ENCODE measurements at places on chromosomes 12 and 14.

DNA sequence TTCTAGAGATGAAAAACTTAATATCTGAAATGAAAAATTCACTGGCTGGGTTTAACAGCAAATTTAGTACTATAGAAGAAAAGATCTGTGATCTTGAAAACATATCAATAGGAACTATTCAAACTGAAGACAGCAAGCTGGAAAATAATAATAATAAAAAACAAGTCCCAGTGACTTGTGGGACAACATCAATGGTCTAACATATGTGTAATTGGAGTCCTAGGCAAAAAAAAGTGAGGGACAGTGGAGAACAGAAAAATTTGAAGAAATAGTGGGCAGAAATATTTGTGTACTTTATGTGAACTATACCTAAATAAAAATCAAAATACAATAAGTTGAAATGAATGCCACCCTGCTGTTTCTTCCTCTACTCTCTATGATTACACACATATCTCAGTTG is 2.4 kb upstream of the SERPINA9 start:
- DNase-seq: no peak

GRCh38 chr12:38488866-38489265 is 172.3 kb downstream of the ALG10B start:
- DNase-seq: no peak

- no peak for DNase-seq
Observed at GRCh38 chr12:51171884-51172514, 936 bp downstream of the TFCP2 start.

DNA sequence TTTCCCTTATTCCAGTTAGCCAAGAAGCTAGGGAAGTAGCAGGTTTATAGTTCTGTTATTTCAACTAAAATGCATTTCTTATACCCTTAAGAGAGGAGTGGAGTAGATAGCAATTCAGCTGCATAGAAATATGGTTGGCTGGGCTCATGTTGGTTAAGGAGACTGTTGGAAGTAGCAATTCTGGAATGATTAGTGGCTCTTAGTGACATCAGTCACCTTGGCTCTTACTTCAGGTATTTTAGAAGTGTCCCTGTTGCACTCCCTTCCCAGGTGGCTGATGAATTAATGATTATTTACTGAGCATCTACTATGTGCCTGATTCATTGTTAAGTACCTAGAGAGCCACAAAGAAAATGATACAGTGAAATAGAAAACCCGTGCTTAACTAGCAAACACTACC is 128.1 kb downstream of the MGST1 start:
- DNase-seq: no peak

GRCh38 chr14:65850429-65851135 is 438.1 kb downstream of the FUT8 start:
- no peak for DNase-seq

DNA sequence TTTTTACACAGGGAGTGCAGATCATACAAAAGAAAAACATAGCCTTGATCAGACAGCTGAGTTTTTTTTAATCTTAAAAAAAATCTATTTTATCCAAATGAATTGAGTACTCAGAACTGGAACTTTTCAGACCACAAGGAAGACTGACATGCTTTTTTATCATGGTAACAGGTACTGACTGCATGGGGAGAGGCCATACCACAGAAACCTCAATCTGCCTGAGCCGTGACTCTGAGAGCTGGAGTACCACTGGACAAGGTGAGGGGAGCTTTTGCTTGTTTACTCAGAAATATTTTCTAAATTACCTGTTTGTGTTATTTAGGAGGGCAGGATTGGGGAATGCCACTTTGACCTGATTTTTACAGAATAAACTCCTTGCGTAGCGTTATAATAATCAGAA is 143.9 kb downstream of the ALX1 start:
- no peak for DNase-seq

DNA sequence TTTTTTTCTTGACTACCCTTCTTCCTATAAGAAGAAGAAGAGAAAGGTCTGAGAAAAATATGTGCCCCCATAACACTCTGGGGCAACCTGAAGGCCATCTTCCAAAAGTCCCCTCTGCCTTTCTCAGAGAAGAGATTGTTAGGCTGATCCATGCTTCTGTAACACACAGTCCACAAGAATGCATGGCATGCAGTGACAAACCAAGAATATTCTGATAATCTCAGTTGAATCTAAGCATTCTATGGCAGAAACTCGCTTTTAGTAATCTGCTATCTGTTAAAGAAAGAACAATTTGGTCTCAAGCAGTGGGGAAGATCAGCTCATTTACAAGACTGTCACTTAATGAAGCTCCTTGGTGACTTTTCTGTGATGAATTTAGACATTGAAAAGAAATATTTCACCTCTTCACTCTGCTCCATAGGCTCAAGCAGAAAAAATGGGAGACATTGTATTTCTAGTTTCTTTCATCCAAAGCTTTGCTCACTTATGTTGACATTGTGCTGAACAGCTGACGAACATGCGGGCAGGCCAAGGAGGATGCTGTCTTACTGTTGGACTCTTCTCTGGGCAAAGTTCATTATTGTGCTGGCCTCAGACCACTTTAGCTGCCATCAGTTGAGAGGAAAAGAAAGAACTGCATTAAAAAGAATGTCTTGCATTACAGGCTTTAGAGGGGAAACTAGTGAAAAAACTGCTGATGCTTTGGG is 957.1 kb downstream of the DIO2 start:
- DNase-seq: no peak

DNA sequence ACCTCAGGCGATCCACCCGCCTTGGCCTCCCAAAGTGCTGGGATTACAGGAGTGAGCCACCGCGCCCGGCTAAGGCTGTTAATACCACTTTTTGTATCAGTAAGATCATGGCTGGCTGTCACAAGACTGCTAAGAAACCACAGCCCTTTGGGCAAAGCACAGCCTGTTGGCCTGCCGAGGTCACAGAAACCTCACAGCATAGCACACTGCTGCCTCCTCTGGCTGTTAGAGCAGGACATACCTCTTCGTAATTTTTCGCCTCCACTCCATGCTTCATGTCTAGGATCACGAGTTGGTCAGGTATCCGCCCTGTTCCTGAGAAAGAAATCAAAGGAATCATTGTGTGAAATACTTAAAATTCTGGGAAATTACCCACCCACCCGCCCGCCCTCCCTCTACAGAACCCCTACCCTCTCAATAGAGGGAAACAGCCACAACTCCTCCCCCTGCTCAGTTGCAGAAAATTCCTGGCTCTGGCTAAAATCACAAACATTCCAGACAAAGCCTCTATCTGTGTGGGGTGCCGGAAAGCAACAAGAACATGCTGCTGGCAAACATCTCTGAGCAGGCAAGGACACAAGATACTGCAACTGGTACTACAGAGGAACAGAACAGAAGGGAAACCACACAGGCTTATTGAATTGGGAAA is 20.7 kb upstream of the NEK9 start:
- DNase-seq: peak; percentile 42

DNA sequence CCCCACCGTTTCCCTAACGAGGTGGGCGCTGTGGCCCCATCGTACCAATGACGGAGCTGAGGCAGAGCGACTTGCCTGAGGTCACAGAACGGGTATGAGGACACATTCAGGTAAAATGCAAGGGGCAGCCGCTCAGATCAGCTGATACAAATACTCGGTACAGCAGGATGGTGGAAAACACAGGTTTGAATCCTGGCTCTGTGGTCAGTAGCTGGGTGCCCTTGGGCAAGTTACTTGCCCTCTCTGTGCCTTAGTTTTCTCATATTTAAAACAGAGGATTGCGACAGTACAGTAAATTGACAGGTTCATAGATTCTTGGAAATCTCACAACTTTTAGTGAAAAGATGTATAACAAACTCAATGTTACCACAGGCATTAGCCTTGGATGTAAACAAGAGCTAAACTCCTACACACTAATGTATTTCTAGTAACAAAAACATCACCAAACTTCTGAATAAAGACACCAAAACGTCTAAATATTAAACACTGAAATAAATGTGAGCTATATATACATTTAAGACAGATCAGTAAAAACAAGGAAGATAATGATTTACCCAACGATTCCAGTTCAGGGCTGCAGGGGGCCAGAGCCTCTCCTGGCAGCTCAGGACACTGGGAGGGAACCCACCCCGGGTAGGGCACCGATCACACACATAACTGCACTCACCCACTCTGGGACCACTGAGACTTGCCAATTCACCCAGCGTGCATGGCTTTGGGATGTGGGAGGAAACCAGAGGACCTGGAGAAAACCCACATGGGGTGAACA is 128.4 kb downstream of the RBM19 start:
- DNase-seq: no peak

- peak; percentile 85 for DNase-seq
Observed at GRCh38 chr12:125683748-125684381, 618.6 kb downstream of the AACS start.

- DNase-seq: no peak
Observed at GRCh38 chr12:29672580-29672979, 111.2 kb downstream of the TMTC1 start.

DNA sequence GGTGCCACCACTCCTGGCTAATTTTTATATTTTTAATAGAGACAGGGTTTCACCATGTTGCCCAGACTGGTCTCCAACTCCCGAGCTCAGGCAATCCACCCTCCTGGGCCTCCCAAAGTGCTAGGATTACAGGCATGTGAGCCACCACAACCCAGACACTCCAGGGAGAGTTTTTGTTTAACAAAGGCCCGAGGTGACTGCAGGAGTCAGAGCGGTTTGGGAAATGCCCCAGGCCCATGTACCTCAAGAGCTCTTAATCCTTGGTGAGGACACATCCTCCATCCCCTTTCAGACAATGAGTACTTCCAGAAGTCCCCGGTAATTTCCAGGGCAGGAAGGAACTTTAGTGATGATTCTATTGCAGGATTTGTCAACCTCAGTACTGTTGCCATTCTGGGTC is 176.0 kb downstream of the ESRRB start:
- DNase-seq: no peak

- no peak for DNase-seq
Observed at GRCh38 chr12:75613981-75614380, 102.6 kb upstream of the KRR1 start.

- DNase-seq: peak; percentile 10
Observed at GRCh38 chr14:23354990-23355389, 2.3 kb upstream of the SLC22A17 start.

- DNase-seq: no peak
Observed at GRCh38 chr12:54549774-54550451, 512 bp downstream of the PDE1B start.

DNA sequence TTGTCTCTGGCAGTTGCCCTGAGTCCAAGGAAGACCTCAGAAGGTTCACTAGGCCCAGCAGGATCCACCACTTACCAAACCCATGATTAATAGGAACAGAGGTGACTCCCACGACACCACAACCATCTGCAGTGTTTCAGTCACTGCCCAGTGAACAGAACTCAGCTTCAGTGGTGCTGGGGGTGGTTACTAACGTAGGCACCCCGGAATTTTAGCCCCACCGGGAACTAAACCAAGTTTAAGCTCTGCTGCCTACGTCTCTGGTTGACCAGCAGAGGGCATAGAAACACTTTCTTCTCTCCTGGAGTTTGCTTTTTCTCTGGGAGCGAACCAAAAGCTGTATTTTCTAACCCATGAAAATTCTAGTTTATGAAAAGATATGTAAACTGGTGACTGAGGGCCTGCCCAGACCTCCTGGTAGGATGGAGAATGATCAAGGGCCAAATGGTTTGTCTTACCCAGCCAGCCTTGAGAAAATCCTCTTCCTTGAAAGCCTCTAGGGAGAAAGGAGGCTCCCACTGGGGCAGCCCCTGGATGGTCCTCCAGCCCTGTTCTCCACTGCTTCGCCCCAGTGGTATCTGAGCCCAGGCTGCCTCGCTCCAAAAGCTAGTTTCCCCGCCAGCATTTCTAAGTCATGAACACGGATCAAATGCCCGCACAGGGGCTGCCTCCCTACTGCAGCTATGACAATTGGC is 379.8 kb downstream of the DPF3 start:
- no peak for DNase-seq

- DNase-seq: no peak
Observed at GRCh38 chr14:30906752-30907658, 32.6 kb downstream of the COCH start.

GRCh38 chr12:47268501-47269454 is 189.0 kb upstream of the AMIGO2 start:
- no peak for DNase-seq

DNA sequence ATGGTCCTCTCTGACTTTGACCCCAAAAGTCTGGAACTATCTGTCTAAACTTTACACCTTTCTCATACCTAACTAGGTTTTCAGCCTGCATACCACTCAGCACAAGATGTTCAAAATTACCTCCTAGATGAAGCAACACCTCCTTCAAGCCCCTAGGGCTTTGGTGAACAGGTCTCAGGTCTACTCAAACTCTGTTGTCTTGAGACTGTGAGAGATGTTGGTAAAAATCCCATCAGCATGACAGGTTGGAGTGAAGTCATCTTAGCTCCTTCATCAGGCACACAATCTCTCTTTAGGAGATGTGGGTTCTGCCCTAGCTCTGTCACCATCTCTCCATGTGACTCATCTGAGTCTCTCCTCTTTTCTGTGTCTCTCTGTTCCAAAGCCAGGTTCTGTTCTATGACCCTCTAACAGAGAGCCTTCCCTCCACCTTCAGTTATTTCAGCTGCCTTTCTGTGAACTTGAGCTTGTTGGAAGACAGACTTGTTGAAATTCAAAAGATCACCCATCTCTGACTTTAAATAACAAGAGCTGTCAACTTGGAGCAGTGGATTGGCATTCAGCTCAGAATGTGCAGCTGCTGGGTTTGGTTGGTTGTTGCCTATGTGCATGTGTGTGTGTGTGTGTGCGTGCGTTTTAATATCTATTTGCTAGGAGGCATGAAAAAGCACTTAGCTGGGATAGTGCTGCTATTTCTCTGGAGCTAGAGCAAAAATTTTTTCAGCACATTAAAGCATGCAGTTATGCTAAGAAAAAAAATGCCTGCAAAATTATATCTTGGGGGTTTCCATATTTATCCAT is 130.7 kb downstream of the CRACR2A start:
- no peak for DNase-seq

GRCh38 chr14:88128816-88129215 is 123.9 kb downstream of the GPR65 start:
- no peak for DNase-seq
